NCI-H187 treated with DMSO at 0.1 percent for 48 hours (cell line): ENCODE measurements at places on chromosomes 5 and 9.

- no peak for DNase-seq
Measured at GRCh38 chr5:1512541-1513291, 11.0 kb downstream of the LPCAT1 start.

GRCh38 chr9:4769321-4770080, 23.2 kb upstream of the RCL1 start:
- DNase-seq = no peak

DNA sequence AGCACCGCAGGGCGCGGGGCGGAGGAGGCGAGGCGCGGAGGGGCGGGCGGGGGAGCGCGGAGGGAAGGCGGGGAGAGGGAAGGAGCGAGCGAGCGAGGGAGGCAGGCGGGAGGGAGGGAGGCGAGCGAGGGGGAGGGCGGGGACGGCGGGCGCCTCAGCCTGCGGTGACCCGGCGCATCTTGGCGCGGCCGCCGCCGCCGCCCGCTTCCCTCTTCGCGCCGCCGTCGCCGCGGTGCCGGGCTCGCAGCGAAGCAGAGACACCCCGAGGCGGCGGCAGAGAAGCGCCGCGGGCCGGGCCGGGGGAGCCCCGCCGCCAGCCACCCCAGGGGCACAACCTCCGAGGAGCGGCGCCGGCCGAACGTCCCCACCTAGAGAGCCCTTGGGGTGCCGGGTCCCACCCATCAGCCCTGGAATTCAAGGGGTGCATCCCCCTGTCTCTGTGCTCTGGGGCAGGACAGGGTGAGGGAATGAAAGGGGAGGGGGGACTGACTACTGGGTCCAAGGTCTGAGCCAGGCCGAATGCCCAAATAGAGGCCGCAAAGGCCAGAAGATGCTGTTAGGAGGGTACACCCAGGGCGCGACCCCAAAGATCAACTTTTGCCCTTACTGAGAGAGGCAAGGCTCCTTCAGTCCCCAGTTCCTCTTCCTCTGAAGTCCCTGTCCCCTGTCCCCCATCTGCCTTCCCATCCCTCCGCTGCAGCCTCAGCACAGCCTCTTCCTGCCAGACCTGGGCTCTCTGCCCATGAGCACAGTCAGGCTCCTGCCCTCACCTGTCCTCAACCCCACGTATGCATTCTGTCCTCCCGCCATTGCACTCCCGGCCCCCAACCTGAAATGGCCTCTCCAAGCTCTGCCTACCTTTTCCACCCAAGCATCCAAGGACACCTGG, at the start of gene ADAMTS2:
Gene ADAMTS2, minus strand, starts transcription at position 29 of the 889 bp plus-strand sequence. CDS start 133 bp downstream, outside the sequence.
- no peak for DNase-seq

GRCh38 chr9:20473515-20474013, 148.7 kb downstream of the MLLT3 start:
- no peak for DNase-seq

GRCh38 chr9:77876091-77876490, 155.5 kb downstream of the GNAQ start:
- no peak for DNase-seq

DNA sequence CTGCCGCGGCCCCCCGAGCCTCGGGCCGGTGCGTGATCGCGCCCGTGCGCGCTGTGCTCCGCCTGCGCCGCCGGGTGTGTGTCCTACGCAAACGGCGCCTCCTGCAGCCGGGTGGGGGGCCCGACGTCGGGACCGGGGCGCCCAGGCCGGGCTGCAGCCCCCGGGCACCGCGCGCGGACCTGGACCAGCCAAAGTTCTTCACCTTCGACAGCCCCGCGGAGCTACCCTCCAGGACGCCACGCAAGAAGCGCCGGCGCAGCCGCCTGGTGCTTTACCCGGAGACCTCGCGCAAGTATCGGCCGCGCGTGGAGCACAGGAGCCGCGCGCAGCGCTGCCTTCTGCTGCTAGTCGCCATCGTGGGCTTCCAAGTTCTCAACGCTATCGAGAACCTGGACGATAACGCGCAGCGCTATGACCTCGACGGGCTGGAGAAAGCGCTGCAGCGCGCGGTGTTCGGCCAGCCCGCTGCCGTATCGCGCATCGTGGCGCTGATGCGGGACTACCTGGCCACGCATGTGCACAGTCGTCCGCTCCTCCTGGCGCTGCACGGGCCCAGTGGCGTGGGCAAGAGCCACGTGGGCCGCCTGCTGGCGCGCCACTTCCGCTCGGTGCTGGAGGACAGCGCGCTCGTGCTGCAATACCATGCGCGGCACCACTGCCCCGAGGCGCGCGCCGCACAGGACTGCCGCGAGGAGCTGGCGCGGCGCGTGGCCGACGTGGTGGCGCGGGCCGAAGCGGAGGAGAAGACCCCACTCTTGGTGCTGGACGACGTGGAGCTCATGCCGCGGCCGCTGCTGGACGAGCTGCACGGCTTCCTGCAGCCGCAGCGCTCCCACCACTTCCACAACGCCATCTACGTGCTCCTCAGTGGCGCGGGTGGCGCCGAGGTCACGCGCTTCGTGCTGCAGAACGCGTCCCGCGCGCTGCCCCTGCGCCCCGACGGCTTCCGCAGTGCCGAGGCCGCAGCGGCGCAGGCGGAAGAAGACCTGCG, 1.5 kb downstream of the TOR4A start:
- DNase-seq = no peak

DNA sequence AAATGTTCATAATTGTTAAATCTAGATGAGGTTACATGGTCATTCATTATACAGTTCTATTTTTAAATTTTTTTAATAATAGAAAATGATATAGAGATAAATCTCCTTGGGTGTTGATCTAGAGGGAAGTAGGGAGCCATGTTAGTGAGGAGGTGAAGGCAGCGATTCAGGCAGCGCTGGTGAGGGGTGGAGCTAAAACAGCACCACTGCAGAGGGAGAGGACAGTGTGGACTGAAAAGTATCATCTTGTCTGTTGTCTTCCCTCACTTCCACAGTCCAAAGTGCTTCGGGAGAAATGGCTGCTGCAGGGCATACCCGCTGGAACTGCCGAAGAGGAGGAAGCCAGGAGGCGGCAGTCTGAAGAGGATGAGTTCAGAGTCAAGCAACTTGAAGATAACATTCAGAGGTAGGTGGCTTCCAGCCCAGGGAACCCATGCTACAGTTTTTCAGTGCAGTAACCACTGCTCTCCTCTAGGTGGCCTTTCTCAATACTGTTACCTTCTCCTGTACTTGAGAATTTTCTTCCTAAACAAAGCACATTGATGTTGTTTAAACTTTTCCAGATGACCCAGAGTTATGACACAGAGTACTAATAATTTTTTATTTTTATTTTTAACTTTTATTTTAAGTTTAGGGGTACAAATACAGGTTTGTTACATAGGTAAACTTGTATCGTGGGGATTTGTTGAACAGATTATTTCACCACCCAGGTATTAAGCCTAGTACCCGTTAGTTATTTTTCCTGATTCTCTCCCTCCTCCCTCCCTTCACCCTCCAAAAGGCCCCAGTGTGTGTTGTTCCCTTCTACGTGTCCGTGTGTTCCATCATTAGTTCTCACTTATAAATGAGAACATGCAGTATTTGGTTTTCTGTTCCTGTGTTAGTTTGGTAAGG, 100.5 kb downstream of the PALM2AKAP2 start:
- DNase-seq = no peak

DNA sequence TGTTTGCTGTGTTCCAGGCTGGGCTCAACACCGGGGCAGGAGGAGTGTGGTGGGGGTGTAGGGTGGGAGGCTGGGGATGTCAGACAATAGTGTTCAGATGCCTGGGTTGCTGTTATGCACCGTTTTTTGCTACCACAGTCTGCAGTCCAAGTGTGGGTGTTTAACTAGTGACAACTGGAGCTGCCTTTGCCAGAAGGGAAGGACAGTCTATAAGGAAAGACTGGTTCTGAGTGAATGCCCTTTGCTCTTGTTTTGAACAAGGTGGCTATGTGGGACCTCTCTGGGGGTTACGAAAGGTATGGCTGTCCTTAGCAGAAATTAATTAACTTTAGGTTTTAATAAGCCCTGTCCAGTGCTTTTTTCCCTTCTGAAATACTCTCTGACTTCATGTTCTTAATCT, 118.5 kb upstream of the GNA14 start:
- DNase-seq = no peak

DNA sequence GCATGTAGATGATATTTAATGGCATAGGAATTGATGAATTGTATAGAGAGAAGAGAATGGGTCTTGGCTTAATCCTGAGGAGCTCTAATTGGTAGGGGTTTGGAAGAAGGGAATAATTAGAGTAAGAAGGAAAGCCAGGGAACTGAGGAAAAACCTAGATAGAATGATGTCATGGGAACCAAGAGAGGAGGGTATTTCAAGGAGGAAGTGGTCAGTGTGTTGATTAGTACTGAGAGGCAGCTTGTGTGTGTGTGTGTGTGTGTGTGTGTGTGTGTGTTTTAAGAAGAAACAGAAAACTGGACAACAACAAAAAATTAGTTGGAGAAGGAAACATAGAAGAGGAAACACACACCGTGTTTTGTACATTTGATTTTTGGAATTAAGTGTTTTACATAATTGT, 42.8 kb downstream of the MAST4 start:
- DNase-seq = no peak

- DNase-seq = no peak
Measured at GRCh38 chr9:30575218-30575617, 1809.2 kb upstream of the ACO1 start.

DNA sequence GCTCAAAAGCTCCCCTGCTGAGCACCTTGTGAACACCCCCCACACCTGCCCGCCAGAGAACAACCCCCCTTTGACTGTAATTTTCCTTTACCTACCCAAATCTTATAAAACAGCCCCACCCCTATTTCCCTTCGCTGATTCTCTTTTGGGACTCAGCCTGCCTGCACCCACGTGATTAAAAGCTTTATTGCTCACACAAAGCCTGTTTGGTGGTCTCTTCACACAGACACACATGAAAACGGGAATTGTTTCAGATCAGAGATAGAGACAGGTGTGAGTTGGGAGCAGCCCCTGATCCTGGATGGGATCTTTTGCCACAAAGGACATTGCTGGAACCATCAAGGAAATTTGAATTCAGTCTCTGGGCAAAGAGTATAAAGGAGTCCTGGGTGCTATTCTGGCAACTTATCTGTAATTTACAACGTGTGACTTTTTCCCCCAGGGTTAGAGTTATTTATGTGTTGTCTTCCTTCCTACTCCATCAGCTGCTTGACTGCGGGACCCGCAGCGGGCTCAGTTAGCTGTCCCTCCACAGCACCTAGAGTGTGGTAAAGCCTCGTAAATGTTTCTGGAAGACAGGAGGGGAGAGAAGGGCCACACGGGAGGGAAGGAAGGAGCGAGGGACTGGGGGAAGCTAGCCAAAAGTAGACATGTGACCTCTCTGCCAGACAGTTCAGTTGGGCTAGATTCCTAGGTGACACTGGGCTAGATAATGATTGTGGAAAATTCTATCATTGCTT, 437.0 kb downstream of the ZNF608 start:
- DNase-seq = no peak

DNA sequence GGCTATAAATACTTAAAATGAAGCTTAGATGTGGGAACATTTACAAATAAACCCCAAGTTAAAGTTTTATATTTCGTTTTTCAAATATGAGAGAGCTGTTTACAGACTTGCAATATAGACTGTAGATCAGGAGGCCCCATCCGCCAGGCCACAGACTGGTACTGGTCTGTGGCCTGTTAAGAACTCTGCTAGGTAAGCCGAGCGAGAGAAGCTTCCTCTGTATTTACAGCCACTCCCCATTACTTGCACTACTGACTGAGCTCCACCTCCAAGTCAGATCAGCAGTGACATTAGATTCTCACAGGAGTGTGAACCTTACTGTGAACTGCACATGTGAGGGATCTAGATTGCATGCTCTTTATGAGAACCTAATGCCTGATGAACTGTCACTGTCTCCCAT, 561.4 kb upstream of the FAM174A start:
- no peak for DNase-seq

DNA sequence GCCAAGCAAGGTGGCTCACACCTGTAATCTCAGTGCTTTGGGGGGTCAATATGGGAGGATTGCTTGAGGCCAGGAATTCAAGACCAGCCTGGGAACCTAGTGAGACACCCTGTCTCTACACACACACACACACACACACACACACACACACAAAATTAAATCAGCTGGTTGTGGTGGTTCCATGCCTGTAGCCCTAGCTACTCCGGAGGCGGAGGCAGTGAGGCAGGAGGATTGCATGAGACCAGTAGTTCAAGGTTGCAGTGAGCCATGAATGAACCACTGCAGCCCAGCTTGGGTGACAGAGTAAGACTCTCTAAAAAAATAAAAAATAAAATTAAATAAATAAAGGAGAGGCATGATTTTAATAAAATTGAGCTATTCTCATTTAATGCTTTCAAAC, 13.1 kb downstream of the CEMIP2 start:
- DNase-seq = no peak

DNA sequence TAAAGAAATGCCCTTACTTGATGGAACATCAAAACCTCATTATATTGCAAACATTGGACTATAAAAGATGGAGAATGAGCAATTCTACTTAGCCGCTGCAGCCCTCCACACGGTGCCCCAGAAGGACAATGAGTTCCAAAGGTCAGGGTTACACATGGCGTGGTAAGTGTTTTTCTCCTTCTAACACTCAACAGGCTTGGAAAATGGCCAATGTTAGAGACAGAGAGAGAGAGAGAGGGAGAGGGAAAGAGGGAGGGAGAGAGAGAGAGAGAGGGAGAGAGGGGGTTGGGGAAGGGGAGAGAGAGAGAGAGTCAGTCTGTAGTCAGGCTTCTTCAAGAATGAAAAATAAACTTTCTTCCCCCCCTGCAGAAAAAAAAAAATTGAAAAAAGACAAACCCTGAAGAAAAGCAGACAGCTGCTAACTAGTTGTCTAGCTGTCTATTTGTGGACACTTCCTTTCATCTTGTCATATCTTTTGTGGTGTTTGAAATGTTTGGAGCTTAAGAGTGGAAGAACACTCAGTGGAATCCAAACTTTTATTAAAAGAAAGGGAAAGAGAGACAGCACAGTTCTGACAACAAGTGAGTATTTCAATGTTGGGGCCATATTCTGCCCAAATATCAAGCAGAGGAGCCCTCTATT, 324.8 kb downstream of the TMEM38B start:
- no peak for DNase-seq

DNA sequence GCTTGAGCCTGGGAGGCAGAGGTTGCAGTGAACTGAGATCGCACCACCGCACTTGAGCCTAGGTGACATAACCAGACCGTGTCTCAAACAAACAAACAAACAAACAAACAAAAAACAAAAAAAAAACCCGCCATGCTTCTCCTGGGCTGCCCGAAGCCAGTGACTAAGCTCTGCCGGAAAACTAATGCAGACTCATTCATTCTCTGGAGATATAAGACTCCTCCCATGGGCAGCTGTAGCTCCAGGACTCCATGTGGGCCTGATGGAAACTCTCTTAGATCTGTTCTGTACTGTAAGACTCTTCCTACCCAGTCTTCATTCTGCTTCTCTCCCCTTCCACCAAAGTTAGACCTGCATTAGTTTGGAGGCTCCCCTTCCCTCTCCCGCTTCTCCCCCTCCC, 11.1 kb downstream of the GLDC start:
- no peak for DNase-seq

DNA sequence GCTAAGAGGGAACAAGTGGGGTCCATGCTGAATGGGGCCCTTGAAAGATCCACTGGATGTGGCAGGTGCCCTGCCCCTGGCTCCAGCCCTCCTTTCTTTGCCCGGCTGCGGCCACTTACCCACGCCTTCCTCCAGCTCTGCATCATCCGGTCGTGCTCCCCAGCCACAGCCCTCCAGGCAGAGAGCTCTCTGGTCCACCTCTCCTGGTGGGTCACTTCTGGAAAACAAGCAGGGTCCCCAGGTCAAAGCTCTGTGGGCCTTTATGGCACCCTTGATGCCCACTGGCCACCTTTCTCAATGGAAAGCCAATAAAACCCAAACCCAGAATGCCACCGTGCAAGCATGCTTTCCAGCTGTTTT, 45.0 kb downstream of the SECISBP2 start:
- DNase-seq = no peak

GRCh38 chr9:69951411-69951810, 92.2 kb upstream of the MAMDC2 start:
- no peak for DNase-seq

- DNase-seq = no peak
Measured at GRCh38 chr5:125152044-125152443, 405.6 kb upstream of the ZNF608 start.
